Fibroblast of lung (primary cell): ENCODE measurements at places on chromosomes 16 and 17. TPM values are rescaled to one million over a fixed set of nuclear protein-coding genes. Genes with fewer than 3 reads are reported as not detected.

The SLC13A2 gene
- total RNA-seq: not detected in 2 replicates

The WNT3 gene
- 0.77 and 1.3 TPM in 2 replicates for total RNA-seq

The PRR29 gene
- 0.17 and 0.26 TPM in 2 replicates for total RNA-seq

The FASN gene
- total RNA-seq: 85.0 and 242 TPM in 2 replicates

The EMP2 gene
- 17.2 and 22.5 TPM in 2 replicates for total RNA-seq

The RASD1 gene
- 0.26 and 2.6 TPM in 2 replicates for total RNA-seq

The AGRP gene
- not detected in 2 replicates for total RNA-seq

The BRIP1 gene
- total RNA-seq: 2.6 and 4.0 TPM in 2 replicates

The NFAT5 gene
- total RNA-seq: 15.7 and 33.4 TPM in 2 replicates

The ASGR2 gene
- total RNA-seq: not detected in 2 replicates

The RNF157 gene
- total RNA-seq: 0.51 and 3.1 TPM in 2 replicates

The SLC47A1 gene
- 0.26 and 0.66 TPM in 2 replicates for total RNA-seq

The NLGN2 gene
- total RNA-seq: 5.1 and 12.1 TPM in 2 replicates

The SLFN11 gene
- total RNA-seq: 74.1 and 102 TPM in 2 replicates

The CX3CL1 gene
- total RNA-seq: under 0.01 TPM in 1 of 2 replicates, not detected in the other

The CIBAR2 gene
- not detected in 2 replicates for total RNA-seq

The KRTAP9-2 gene
- total RNA-seq: not detected in 2 replicates

The KCNJ18 gene
- total RNA-seq: not detected in 2 replicates

The PRR35 gene
- not detected in 2 replicates for total RNA-seq

The SHISA9 gene
- total RNA-seq: not detected in 2 replicates

The SLC12A3 gene
- total RNA-seq: not detected in 2 replicates

The ZNF48 gene
- total RNA-seq: 7.3 and 7.7 TPM in 2 replicates

The AANAT gene
- total RNA-seq: not detected in 2 replicates

The HYDIN gene
- total RNA-seq: 1.3 and 1.7 TPM in 2 replicates

The TRIM16 gene
- total RNA-seq: 41.6 and 63.1 TPM in 2 replicates

The CSF3 gene
- not detected in 2 replicates for total RNA-seq
